Stimulated activated CD4-positive, alpha-beta T cell treated with anti-CD3 and anti-CD28 coated beads, Interleukin-12 subunit alpha, Interleukin-12 subunit beta, amount 100 ng/mL, for 48 hours (primary cell): ENCODE measurements at places on chromosomes 7 and 10.

DNA sequence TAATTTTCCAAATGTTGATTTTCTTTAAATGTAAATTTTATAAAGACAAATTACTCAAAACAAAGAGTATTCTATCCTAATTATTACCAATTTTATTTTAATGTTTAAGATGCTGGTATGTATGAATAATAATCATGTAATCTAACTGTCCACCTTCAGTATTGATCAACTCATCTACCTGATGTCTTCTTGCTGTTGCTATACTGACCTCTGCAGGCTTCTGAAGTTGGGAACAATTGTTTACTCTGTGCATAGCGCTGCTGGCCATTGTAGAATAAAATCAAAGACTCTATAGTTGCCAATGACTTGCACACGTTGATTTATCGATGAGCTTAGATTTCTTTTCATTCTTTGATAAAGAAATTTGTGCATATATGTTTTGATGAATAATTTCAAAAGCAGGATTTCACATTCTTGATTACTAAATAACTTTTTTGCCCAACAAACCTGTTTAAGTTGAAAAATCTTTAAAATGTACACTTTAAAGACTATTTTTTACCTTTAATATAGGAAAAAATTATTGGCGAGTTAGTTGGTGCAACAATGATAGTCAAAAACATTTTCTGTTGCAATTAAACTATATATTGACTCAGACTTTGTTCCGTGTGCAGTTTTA, 282.3 kb downstream of the TFEC start:
- DNase-seq: no peak

DNA sequence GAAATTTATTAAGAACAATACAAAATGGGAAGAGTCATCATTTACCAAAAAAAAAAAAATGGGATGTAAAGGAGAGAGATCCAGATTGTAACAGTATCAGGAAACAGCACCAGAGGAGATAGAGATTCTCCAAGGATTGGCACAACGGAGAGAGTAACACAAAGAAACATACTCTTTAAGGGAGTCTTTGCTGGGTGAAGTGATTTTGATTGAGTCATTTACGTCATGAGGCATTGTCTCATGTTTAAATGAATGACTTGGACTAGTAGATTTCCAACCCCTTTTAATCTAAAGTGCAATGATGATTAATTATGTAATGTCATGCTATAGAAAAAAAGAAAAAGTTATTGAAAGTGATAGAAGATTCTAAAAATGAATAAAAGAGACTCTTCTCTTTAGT, 68.8 kb downstream of the ITGB8 start:
- DNase-seq: no peak

DNA sequence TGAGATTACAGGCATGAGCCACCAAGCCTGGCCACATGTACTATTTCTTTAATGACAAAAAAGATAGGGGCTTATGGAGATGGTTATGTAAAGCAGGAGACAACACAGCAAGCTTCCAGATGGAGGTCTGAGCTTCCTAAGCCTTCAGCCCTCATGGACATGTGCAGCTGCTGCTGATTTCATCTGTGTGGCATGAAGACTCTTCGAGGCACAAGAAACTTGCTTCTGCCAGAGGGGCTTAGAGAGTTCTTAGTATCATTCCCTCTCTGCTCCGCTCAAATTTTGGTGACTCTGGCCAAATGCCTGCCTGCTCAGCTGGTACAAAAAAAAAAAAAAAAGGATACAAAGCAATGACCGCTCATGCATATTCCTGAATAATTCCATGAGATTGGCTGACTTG, 552.5 kb downstream of the TYW1 start:
- no peak for DNase-seq

DNA sequence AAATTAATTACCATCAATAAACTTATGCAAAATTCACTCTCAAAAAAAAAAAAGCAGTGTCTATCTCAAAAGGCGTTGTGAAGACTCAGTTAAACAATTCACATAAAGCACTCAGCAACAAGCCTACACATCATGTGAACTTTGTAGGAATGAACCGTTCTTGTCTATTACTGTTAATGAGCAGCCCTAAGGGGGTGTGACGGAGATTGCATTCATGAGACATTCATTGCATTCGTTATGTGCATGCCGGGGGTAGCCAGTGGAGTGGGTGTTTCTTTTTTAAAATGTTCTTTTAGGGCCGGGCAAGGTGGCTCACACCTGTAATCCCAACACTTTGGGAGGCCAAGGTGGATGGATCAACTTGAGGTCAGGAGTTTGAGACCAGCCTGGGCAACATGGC, 193.0 kb downstream of the PRPF18 start:
- no peak for DNase-seq

DNA sequence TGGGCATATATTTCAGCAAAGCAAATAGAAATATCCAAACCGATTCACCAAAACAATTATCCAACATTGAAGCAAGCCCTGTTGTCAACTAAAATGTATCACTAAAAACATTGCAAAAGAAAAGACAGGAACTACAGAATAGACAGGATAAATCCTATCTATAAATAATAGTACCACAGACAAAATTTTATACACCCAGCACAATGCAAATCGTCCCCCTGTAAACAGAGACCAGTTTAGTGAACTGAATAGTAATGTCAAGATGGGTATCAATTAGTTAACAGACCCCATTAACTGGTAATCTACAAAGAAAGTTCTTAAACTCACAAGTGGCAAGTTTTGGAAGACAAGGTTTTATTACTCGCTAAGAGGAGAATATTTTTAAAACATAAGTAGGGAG, 4.0 kb downstream of the ZC3HAV1 start:
- DNase-seq: no peak

GRCh38 chr7:1666317-1666822, 3.7 kb upstream of the ELFN1 start:
- DNase-seq: no peak

- no peak for DNase-seq
Measured at GRCh38 chr7:133830081-133830480, 297.1 kb upstream of the LRGUK start.

DNA sequence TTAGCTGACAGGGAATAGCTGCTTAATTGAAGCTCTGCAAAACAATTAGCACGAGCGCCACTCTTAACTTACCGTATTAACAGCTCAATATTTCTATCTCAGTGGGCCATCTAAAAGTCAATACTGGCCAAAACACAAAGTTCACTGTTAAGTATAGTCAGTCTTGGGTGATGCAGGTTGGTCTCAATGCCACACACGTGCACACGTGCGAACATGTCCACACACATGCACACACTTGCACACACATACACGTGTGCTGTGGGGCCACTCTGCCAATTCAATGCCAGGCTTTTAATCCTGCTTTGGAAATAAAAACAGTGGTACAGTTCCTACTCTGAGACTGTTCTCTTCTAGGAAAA, 105.1 kb downstream of the GRB10 start:
- no peak for DNase-seq

- no peak for DNase-seq
Measured at GRCh38 chr10:67668448-67668847, 27.5 kb downstream of the CTNNA3 start.

DNA sequence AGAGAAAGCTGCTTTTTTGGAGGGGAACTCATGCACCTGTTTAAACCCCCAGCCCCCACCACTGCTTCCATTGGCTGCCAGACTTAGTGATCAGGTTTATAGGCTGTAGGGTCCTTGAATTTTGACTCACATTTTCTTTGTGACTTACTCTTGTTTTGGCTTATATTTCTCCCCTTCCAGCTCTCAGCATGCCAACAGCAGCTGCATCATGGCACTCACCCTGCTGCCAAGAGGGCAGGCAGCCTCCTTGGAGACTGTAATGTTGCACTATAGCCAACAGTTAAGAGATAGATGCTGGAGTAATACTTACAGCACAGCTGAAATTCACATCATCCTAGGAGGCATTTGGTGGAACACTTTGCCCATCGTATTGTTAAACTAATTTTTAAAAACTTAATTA, 98.0 kb upstream of the GLCCI1 start:
- DNase-seq: no peak

- no peak for DNase-seq
Measured at GRCh38 chr7:98788966-98789365, 80.8 kb downstream of the TMEM130 start.

GRCh38 chr10:27893358-27893954, 105.4 kb downstream of the ODAD2 start:
- no peak for DNase-seq
